ENCODE measurements at places on chromosomes 2 and 18. TPM values are rescaled to one million over a fixed set of nuclear protein-coding genes. Genes with fewer than 3 reads are reported as not detected.

DNA sequence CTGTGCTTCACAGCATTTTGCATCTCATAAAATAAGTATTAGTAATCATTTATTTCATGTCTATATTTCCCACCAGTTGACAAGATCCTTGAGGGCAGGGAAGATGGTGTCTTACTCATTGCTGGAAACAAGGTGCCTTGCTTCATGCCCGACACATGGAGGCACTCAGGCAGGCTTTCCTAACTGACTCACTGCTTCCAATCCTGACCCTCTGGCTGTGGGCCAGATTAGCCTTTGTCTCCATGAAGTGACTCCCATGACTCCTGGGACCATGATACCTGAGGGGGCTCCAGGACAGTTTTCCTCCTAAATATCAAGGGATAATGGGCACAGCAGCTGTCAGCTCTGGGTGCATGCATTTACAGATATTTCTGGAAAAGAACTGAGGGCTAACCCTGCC is 275.1 kb downstream of the AGPS start:
- H3K4me3 ChIP-seq: no peak overlapping the region
- H3K36me3 ChIP-seq: no peaks in the 10 kb centered on the region
- H3K27me3 ChIP-seq: no peaks in the 10 kb centered on the region
- peak; percentile 39 for DNase-seq
- H3K27ac ChIP-seq: no peak overlapping the region
- H3K4me1 ChIP-seq: peaks cover 67% of the 10 kb centered on the region

GRCh38 chr2:151030663-151031230 is 230.9 kb downstream of the RBM43 start:
- peak; percentile 1 for DNase-seq
- no peak overlapping the region for H3K27ac ChIP-seq
- H3K4me1 ChIP-seq: no peaks in the 10 kb centered on the region
- H3K27me3 ChIP-seq: no peaks in the 10 kb centered on the region
- H3K4me3 ChIP-seq: no peak overlapping the region

Gene PROM2
- total RNA-seq: 0.05 TPM

- H3K4me3 ChIP-seq: no peak overlapping the region
- no peak overlapping the region for H3K27ac ChIP-seq
- H3K4me1 ChIP-seq: no peaks in the 10 kb centered on the region
- no peak for DNase-seq
Measured at GRCh38 chr2:12434630-12435098, 282.1 kb upstream of the TRIB2 start.

Gene TEKT4
- total RNA-seq: not detected

Data from SJCRH30 (cell line).